Hematopoietic multipotent progenitor cell treated with erythropoietin and hydrocortisone succinate and interleukin-3 and kit ligand, for 6 days (in vitro differentiated cells): ENCODE measurements at places on chromosomes 13 and 19.

GRCh38 chr13:102530751-102531150, 66.0 kb upstream of the TPP2 start:
- no peak for DNase-seq

- DNase-seq = no peak
These were observed 4.9 kb downstream of the REX1BD start for GRCh38 chr19:18593367-18594095.

DNA sequence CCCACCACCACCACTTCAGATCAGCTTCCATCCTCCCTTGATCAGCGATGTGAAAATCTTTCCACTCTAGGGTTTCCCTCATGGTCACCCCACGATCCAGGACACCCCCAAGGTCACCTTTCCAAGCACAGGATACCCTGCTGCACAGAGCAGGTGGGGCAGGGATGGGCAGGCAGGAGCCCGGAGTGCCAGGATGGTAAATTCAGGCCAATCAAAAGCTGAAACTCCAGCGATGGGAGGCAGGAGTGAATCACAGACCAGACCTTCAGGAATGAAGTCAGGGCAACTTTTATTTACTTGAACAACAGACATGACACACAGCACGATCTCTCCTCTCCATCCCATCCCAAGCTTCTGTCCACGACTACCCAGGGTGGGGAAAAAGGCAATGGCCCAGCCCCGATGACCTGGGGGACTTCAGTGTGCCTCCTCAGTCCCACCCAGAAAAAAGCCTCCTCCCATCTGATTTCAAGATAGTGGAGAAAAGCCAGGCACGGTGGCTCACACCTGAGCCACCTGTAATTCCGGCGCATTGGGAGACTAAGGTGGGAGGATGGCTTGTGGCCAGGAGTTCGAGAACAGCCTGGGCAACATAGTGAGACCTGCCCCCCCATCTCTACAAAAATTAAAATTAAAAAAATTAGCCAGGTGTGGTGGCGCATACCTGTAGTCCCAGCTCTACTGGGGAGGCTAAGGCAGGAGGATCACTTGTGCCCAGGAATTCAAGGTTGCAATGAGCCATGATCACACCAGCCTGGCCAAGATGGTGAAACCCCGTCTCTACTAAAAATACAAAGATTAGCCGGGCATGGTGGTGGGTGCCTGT, 39.2 kb downstream of the ZSWIM4 start:
- DNase-seq = no peak

GRCh38 chr19:51724543-51724942, 752 bp upstream of the HAS1 start:
- DNase-seq = no peak

- DNase-seq = no peak
These were observed 402.5 kb upstream of the PCDH9 start for GRCh38 chr13:67632590-67632989.

- no peak for DNase-seq
These were observed 4.3 kb downstream of the RNU6-9 start for GRCh38 chr19:897442-898039.

- no peak for DNase-seq
These were observed 87.9 kb upstream of the POSTN start for GRCh38 chr13:37686501-37686900.

GRCh38 chr13:80973721-80974120, 632.8 kb upstream of the SPRY2 start:
- DNase-seq = no peak

DNA sequence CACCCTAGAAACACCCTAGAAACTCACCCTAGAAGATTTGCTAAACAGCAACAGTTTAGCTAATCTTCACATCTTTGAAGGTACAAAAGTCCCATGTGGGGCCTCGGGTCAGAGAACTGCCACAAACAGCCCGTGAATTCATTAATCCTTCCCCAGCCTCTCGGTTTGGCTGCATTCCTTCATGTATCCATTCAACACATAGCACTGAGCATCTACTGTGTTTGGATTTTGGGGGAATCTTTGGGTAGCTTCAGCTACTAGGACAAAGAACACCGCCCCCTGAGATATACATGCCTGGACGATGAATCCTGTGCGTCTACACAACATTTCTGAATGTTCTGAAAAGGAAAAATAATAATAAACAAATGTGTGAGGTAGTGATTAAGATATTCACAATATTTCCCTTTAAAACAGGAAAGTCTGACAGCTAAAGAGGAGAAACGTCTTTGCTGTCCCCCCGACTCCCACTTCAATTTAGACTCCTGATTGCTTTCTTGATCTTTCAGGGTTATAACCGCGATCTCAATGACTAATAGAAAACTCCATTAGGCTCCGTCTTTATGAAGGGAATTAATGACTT, 63.5 kb downstream of the ALOX5AP start:
- DNase-seq = no peak

GRCh38 chr19:4567584-4568071, 8.1 kb upstream of the SEMA6B start:
- DNase-seq = peak; percentile 64

DNA sequence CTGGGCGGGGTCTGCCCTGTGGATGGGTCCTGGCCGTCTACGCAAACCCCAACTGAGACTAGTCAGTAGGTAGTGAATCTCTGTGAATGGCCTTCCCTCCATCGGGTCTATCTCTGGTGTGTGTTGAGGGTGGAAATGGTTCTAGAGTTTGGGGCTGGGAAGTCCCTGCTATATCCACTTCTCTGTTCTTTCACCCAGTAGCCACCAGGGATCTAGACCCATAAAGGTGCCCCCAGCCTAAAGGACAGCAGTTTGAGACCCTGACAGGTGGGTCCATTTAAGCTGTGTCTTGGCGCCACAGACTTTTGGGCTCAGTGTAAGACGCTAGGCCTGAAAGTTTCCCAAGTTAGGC, 57.7 kb downstream of the ZNF568 start:
- DNase-seq = no peak

DNA sequence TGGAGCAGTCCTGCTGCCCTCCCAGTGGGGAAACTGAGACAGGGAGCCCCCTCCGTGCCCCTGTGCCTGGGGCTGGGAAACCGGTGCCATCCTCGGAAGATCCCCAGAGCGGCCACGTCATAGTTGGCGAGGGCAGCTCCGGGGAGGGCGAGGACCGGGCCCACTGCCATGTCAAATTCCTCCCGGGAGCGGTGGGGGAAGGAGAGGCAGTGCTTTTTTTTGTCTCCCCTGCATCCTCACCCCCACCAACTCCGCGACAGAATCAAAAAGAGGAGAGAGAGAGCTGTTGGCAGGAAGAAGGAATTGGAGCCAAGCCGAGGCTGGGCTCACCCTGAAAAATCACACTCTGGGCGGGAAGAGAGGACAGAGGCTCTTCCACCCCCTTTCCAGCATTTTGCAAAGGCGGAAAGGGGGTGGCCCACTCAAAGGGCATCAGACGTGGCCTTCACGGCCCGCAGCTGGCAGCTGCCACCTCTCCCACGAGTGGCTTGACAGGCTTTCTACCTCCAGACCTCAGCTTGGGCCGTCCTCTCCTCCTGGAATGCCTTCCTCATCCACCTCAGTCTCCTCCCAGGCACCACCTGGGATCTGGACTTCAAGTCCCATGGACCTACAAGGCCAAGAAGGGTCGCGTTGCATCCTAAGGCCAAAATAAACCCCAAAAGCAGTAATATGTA, 19.6 kb upstream of the NFIC start:
- no peak for DNase-seq

GRCh38 chr13:32021785-32022184, 9.8 kb upstream of the FRY start:
- no peak for DNase-seq

GRCh38 chr13:114118086-114118485, 14.3 kb downstream of the RASA3 start:
- no peak for DNase-seq
